ENCODE measurements at places on chromosomes 5 and 9. TPM values are rescaled to one million over a fixed set of nuclear protein-coding genes. Genes with fewer than 3 reads are reported as not detected.

GRCh38 chr5:112228667-112229066, 190.4 kb downstream of the EPB41L4A start:
- no peak overlapping the region for H3K27ac ChIP-seq
- no peaks in the 10 kb centered on the region for H3K36me3 ChIP-seq
- no peak overlapping the region for H3K4me3 ChIP-seq
- H3K4me1 ChIP-seq = peaks cover 4% of the 10 kb centered on the region
- H3K27me3 ChIP-seq = no peaks in the 10 kb centered on the region

DNA sequence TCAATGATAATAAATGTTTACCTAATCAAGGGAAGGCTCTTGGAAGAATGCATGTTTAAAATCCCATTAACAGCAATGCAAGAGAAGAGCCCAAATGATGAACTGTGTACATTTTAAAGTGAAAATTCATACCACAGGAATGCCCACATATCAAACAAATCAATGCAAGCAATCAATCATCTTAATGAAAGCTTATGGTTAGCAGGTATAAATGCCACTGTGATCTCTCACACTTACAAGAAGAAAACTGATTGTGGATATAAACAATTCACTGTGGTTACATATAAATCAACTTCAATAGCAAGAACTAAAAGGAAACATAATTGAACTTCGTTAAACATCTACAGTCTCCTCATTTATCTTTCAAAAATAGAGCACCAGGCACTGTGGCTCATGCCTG, 161.0 kb upstream of the RORB start:
- no peak overlapping the region for H3K4me3 ChIP-seq
- no peak overlapping the region for H3K27ac ChIP-seq
- no peaks in the 10 kb centered on the region for H3K27me3 ChIP-seq
- H3K36me3 ChIP-seq = no peaks in the 10 kb centered on the region
- no peak for DNase-seq

DNA sequence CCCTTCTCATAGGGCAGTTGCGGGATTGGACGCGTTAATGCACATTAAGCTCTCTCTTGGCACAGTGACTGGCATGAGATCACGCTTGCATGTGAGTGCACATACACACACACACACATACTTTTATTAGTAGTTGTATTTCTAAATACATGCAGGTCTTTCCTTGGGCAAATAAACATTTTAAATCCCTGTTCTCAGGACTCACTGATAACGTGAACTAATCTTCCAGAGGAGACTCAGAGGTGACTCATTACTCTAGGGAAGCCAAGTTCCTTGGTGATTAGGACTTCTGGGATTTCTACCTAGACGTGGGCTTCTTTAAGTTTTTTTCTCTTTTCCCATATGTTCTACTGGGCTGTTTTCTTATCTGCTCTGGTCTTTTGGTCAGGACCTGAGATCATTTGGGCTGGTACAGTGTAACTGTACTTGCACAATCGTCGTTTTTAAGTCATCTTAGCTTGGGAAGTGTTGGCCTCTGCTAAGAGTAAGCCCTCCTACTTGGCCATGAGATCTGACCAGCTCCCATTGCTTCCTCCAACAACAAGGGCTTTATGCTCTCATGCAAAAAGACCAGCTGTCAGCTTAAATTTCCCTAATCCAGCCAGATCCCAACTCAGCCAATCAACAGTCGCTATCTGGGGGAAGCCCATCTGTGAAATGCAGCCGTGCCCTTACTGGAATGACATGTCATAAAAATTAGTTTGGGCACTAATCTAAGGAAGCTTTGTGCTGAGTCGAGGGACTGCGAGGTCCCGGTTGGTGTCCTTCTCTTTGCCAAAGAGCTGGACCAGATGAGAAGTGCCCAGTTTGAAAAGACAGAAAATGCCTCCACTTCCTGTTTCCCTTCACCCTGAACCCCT, 176.4 kb upstream of the ANKRD55 start:
- no peak overlapping the region for H3K27ac ChIP-seq
- H3K4me1 ChIP-seq = peaks cover 15% of the 10 kb centered on the region
- H3K27me3 ChIP-seq = no peaks in the 10 kb centered on the region
- H3K4me3 ChIP-seq = no peak overlapping the region

Gene PCDHGA11
- total RNA-seq = 12.5 TPM

GRCh38 chr9:93089024-93089423, 7.0 kb upstream of the CARD19 start:
- no peaks in the 10 kb centered on the region for H3K4me1 ChIP-seq
- H3K27ac ChIP-seq = no peak overlapping the region
- H3K36me3 ChIP-seq = no peaks in the 10 kb centered on the region
- H3K4me3 ChIP-seq = no peak overlapping the region
